ENCODE measurements at places on chromosomes 2 and 18.

DNA sequence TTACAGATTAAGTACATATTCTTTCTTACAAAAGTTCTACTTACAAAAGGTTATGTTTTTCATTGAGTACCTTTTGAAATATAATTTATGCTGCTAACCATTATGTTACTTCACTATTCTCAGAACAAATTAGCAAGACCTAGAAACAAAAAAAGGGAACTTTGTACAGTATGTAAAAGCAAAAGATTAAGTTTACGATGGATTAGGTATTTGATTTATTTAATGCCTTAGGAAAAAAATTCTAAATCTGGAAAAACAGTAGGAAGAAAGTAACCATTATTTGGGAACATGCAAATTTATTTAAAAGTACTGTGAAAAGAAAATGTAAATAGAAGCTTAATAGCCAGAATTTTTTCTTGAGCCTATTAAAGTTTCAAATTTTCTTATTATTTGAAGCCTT lies 144.6 kb downstream of the AGPS start:
- DNase-seq, result no peak

- no peak for DNase-seq
These were observed 24.4 kb upstream of the CATIP start for GRCh38 chr2:218332288-218332687.

- DNase-seq, result no peak
These were observed 65.8 kb upstream of the ATL2 start for GRCh38 chr2:38442643-38443541.

DNA sequence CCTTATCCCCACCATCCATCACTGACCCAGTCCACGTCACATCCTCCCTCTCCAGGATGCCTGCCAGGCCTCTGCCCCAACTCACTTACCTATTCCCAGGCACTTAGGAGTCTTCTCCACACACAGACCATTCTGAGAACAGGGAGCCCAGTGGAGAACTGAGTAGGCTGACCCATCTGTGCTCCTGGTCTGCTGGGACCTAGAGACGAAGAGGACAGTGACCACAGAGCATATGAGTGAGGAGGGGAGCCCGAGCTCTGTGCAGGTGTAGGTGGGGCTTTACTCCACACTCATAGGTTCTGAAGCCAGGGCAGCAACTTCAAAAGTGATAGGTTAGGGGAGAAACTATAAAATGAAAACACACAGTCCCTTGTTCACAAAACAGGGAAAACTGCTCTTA lies 130.0 kb downstream of the NDUFA10 start:
- DNase-seq, result no peak

- peak; percentile 13 for DNase-seq
These were observed 756 bp upstream of the OST4 start for GRCh38 chr2:27071990-27072830.

- DNase-seq, result no peak
These were observed 217.7 kb downstream of the GBX2 start for GRCh38 chr2:235950473-235950809.

DNA sequence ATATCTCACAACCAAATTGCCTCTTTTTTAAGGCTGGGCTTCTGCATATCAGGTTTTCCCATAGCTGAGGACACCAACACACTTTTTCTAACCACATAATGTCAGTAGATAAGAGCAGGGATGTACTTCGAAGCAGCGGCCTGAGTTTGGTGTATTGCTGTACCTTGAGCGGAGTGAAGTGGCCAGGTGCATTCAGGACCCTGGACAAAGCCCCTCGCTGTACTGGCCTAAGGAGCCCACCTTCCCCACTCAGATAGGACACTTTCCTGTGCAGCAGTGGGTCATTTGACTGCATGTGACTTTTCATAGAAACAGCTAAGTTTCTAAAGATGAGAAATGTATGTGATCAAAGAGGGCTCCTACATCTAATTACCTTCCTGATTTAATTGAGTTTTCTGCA lies 212.5 kb downstream of the GBX2 start:
- DNase-seq, result no peak

DNA sequence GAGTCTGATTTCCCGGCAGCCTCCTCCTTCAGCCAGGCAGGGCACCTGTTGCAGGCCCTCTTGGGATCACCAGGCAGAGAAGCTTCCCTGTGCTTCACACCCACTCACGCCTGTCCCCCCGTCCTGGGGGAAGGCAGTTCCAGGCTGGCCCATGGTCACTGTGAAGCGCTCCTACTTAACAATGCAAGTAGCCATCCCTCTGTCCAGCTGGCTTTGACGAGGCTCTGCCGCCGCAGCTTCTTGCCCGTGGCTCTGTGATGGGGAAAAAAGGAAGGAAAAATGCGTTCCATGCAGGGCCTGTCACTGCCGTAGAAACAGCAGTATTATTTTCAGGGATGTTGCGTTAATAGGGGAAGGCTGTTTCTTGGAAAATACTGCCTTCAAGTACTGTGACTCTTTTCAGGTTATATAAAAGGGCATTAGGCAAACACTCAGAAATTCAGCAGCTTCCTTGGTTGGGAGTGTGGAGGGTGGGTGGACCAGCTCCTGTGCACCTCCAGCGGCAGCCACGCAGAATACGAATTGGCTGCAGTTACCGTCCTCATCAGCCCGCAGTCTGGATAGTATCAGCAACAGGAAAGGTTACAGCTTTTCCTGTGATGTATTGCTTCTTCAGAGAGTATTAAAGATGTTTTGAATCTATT lies 232.3 kb downstream of the KLHL29 start:
- no peak for DNase-seq

DNA sequence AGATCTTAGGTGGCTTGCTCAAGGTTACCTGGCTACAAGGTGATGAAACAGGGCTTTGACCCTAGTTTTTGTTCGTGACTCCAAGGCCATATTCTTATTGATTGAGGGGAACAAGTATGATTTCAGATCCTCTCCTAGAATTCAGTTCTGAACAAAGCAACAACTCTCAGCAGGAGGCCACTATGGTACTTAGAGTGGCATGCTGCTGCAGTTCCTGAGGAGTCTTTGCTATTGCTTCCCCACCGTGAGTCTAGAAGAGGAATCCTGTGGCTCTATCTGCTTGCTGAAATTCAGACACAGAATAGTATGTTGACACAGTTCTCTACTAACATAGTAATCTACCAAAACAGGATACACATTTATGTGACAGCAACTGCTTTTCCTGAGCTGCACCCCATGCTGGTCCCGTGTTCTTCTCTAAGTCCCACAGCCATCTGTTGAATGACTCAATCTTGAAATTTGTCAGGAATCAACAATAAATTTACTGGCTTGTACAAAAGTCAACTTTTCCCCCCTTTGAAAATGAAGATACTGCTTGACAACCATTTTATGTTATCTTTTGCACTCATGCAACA lies 4.1 kb downstream of the TGFBRAP1 start:
- DNase-seq, result no peak

DNA sequence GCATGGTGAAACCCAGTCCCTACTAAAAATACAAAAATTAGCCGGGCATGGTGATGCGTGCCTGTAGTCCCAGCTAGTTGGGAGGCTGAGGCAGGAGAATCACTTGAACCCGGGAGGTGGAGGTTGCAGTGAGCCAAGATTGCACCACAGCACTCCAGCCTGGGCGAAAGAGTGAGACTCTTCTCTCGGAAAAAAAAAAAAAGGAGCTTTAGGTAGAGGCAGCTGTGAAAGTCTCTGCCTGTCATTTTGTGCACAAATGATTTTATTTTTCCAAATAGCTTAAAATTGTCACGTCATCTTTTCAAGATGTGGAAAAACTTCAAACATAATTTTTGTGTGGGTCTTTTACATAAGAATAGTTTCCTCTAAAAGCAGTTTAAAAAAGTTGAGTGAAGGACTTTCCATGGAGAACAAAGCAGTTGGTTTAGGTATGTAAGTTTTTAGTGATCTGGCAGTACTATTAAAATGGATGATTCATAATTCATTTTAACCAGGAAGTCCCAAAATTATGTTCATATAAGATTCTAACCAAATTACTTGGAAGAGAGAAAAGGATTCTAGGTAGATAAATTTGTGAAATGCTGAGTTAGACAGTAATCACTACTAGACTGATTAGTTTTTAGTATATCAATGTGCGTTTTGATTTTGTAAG lies 11.5 kb downstream of the CCNYL1 start:
- peak; percentile 12 for DNase-seq

- no peak for DNase-seq
These were observed 119.5 kb upstream of the LMAN1 start for GRCh38 chr18:59478591-59478990.

GRCh38 chr2:29475499-29475898 lies 360.3 kb downstream of the CLIP4 start:
- no peak for DNase-seq

GRCh38 chr2:64482765-64483504 lies 29.0 kb downstream of the LGALSL start:
- no peak for DNase-seq

DNA sequence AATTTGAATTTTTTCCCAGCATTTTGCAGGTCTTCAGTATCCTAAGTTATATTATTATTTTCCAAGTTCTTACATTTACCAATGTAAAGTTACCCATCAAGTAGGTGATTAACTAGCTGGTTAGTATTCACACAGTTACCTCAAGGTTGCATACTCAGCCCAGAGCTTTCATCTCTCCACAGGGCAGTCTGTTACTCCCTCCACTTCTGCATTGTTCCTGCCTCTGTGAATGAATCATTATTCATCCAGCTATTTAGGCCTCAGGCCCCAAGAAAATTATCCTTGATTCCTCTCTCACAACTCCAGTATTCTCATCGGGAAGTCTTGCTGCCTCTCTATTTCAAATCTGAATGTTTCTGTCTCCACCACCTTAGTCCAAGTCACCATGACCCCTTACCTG lies 92.2 kb downstream of the SMC6 start:
- no peak for DNase-seq

- DNase-seq, result no peak
These were observed 9.2 kb downstream of the SEPTIN10 start for GRCh38 chr2:109604597-109604996.

- no peak for DNase-seq
These were observed 126.7 kb downstream of the TWIST2 start for GRCh38 chr2:238974501-238975166.

- DNase-seq, result no peak
These were observed 140.6 kb upstream of the GLI2 start for GRCh38 chr2:120594856-120595685.

- DNase-seq, result no peak
These were observed 123.5 kb downstream of the OSBPL6 start for GRCh38 chr2:178317811-178318210.

DNA sequence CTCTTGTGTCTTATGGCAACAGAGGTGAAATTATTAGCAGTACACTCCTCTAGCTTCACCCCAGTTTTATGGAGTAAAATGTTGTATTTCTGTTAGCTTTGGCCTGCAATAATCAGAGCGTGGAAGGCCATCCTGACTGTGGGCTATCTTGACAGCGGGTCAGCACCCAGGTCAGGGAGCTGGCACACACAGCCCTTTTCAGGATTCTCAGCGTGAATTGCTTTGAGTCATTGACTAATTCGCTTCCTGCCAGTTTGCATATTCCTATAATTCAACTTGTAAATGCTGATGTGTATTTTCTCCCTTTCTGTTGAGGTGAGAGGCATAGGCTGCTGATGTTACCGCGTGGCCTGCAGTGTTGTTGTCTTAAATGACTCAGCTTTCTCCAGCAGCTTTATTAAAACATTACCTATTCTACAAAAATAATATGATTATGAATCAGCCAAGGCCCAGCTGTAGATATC lies 109.6 kb upstream of the EML6 start:
- no peak for DNase-seq

Data from CD4-positive, alpha-beta T cell treated with Interleukin-2 at 100 ng/mL for 4 hours (primary cell).